Stimulated activated CD8-positive, alpha-beta memory T cell treated with anti-CD3 and anti-CD28 coated beads, Interleukin-12 subunit alpha, Interleukin-12 subunit beta, amount 100 ng/mL, for 4 hours (primary cell): ENCODE measurements at places on chromosomes 3 and 15.
A peak's percentile ranks its signal among the peaks of the same experiment; 100 is the strongest.

GRCh38 chr3:146747928-146748327, 142.8 kb upstream of the PLSCR5 start:
- DNase-seq: no peak

GRCh38 chr3:58129041-58129770, 81.6 kb downstream of the DNASE1L3 start:
- DNase-seq: no peak

- no peak for DNase-seq
Measured at GRCh38 chr15:70234256-70234905, 136.7 kb upstream of the TLE3 start.

DNA sequence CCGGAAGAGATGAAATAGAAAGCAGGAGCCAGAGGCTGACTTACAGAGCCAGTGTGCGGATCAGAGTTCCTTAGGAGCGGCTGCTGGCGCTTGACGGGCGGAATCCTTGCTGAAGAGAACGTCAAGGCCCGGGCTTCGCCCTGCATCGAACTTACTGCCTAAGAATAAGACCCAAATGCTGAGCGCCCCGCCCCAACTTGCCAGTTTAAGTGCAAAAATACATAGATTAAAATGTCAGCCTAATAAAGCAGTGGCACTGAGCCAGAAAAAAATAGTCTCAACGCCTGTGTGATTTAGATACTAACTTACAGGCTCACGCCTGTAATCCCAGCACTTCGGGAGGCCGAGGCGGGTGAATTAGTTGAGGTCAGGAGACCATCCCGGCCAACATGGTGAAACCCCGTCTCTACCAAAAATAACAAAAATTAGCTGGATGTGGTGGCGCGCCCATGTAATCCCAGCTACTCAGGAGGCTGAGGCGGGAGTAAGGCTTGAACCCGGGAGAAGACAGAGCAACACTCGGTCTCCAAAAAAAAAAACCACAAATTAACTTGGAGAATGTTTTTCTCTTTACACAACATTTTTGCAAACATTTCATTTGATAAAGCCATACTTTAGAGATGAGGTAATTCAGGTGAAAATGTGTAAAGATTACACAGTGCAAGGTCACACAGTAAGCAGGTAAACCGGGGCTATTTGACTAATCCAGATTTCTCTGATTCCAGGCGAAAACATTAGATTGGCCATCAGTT, 1.2 kb upstream of the UBP1 start:
- no peak for DNase-seq

DNA sequence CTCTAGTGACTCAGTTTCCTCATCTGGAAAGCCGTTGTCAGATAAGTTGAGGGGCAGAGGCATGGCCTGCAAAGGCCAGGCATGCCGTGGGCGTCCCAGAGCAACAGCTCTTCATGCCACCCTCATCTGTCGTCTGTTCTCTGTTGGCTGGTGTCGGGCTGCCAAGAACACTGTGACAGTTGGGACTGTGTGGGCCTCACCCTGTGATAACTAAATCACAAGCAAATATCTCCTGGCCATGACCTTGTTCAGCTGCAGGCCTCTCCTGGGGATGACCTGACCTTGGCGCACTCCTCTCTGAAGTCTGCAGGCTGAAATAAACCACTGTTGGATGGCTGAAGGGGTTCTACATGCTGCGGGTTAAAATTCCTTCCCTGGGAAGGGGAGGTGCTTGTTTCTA, 145.9 kb downstream of the SHQ1 start:
- no peak for DNase-seq

DNA sequence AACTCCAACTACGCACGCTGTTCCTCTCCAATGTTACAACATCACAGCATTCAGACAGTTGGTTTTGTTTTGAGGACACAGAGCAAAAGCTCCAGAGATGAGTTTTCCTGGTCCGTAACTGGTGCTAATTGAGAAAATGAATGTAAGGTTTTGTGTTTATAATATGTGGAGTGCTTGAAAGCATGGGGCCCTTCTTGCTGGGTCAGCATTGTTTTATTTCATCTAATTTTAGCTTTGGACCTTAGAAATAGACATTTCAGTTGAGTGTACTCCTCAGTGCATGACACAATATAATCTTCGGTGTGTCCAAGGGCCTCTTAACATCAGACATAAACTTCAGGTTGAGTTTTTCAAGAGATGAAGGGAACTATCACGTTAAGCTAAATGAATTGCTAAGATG, 37.1 kb downstream of the ANAPC13 start:
- DNase-seq: no peak

DNA sequence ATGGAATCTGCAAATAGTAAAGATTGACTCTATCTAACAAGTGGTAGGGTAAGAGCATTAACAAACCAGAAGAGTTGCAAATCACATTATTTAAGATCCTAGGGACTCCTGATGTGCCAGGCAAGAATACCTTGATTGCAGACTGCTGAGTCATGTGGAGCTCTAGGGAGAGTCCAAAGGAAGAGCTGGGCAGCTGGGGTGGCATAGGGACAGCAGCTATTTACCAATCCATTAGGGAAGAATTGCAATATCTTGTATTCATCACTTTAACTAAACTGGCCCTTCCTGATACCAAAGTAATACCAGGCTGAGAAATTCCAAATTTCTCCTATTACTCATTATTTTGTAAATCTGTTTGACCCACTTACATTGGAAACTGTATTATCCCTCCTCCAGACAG, 52.2 kb upstream of the ACP3 start:
- DNase-seq: no peak

GRCh38 chr3:8254489-8254888, 247.1 kb upstream of the LMCD1 start:
- DNase-seq: no peak

DNA sequence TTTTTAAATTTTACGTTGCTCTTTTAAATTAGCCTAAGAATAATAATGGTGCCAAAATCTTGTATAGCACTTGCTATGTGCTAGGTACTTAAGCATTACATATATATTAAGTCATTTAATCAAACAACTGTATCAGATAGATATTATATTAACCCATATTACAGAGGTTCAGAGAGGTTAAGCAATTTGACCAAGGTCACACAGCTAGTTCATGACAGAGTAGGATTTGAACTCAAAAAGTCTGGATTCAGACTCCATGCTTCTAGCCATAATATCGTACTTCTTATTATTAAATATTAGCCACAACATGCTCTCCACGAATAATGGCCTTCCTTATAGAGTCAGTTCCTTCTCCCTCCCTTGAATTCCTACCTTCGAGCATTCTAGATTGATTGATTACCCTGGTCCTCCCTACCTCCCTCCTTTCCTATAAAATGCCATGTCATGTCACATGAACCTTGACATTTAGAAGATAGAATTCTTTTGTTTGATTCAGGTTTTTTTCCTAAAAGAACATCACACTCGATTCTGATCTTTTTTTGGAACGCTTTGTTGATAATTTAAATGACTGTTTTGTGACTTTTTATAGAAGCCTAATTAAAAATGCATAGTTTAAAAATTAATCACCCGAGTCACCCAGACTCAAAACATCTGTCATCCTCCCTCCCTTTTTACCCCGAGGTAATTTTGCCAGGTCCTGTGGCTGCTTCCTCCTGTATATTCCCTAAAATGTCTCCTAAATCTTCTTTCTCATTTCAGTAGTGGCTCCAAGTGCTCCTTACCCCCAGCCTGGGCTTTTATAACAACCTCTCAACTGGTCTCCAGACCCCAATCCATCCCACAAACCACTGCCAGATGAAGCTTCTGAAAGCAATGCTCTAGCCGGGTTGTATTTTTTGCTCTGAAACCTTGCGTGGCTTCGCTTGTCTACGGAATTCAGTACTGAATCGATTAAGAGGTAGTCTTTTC, 8.5 kb upstream of the PSMD6 start:
- no peak for DNase-seq

DNA sequence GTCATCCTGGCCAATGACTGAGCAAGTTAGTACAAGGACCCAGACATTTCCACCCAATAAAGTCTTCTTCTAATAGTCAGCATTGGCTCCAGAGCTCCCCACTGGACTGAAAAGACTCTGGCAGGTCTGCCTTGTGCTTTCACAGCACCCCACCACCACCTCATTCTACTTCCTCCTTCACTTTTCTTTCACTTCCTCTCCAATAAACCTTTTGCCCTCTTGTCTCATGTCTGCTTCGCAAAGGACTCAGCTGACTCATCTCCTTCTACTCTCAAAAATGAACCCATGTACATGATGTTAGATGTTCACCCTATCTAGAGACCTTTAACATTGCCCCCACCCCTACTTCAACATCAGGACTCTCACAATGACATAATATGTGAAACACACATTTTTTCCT, 181.0 kb upstream of the PPP2R3A start:
- DNase-seq: no peak

- no peak for DNase-seq
Measured at GRCh38 chr3:102024270-102024904, 175.1 kb downstream of the NFKBIZ start.

DNA sequence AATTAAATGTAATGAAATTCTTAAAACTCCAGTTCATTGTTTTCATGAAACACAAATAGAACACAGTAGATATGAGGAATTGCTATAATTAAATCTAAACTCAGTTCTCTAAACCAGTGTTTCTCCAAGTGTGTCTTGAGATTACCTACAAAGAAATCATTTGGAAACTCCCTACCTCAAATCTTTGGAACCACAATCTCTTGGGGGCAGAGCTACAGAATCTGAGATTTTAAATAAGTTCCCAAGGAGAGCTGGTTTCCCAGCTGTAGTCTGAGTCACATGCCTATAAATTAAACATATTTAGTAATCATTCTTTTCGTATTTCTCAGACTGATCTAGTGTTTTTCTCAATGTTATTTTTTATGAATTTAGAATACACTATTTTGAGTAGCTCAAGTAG, 17.0 kb upstream of the ACTC1 start:
- no peak for DNase-seq

GRCh38 chr15:26561896-26562295, 211.0 kb downstream of the GABRB3 start:
- DNase-seq: no peak

- DNase-seq: no peak
Measured at GRCh38 chr3:190369668-190370295, 18.2 kb upstream of the CLDN16 start.

- no peak for DNase-seq
Measured at GRCh38 chr3:184785890-184786279, 26.1 kb upstream of the VPS8 start.

GRCh38 chr15:93948726-93949125, 282.6 kb upstream of the MCTP2 start:
- DNase-seq: no peak

- DNase-seq: no peak
Measured at GRCh38 chr3:29515451-29515850, 234.6 kb downstream of the RBMS3 start.

DNA sequence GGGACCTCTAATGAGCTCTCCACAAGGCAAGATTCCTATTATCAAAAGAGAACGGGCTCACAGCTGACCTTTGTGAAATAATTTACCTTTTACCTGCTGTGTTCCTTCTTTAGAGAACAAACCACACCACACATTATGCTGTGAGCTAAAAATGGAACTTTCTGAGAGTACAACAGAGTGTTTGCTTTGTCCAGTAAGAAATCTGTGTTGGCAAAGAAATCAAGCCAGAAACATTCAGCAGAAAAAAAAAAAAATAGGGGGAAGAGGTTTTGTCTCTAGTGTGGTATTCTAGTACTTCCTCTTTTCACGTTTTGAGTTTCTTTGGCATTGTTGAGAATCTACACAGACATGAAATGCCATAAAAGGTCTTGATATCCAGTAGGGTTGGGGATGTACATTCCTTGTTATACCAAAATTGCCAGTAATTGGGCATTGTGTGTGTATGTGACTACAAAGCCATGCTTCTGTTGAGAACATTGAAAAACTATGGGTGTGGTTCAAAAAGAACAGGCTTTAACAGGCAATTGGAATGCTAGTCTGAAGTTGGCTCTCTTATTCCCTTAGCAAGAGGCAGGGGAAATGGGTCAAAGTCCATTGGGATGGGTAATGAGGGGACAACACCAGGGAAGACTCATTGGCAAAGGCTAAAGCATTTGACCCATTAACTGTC, 273.5 kb downstream of the NEK10 start:
- no peak for DNase-seq

DNA sequence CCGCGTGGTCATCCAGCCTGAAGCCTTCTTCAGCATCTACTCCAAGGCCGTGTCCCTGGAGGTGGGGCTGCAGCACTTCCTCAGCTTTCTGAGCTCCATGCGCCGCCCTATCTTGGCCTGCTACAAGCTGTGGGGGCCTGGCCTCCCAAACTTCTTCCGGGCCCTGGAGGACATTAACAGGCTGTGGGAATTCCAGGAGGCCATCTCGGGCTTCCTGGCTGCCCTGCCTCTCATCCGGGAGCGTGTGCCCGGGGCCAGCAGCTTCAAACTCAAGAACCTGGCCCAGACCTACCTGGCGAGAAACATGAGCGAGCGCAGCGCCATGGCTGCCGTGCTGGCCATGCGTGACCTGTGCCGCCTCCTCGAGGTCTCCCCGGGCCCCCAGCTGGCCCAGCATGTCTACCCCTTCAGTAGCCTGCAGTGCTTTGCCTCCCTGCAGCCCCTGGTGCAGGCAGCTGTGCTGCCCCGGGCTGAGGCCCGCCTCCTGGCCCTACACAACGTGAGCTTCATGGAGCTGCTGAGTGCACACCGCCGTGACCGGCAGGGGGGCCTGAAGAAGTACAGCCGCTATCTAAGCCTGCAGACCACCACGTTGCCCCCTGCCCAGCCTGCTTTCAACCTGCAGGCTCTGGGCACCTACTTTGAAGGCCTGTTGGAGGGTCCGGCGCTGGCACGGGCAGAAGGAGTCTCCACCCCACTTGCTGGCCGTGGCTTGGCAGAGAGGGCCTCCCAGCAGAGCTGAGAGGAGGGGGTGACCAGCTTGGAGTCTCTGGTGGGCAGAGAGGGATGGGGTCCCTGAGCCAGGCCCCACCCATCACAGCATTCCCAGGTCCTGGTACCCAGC, 37.9 kb downstream of the GOLGA6A start:
- DNase-seq: no peak

GRCh38 chr15:90994059-90994416, 297 bp downstream of the PRC1 start:
- peak; percentile 0 for DNase-seq

DNA sequence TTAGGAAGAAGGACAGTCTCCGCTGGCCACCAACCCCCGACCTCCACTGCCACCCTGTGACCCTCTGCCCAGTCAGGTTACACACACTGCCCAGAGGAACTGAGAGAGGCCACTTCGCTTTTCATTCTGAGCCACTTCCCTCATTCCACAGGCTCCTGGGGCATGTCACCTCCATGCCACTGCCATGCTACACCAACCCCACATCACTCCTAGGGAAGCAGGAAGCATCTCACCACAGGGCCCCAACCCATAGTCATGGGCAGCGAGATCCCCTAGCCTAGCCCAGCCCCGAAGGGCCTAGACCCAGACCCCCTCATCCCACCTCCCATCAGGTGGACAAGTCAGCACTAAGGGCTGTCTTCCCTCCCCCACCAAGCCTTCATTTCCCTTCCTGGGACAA, 1.4 kb downstream of the PLCB2 start:
- DNase-seq: no peak

DNA sequence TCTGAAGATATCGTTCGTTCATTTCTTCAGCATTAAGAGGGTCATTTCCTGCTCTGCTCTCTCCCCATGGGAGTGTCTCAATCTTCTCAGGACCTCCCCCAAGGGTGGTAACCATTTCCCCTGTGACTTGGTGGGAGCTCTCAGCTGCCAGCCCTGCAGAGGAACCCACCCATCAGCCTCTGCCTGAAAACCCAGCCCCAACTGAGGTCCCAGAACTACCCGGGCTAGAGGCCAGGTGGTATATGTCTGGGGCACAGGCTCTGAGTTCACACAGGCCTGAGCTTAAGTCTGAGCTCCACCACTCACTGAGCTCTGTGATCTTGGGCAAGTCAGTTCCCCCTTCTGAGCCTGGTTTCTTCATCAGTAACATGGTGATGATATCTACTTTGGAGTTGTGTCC, 10.0 kb upstream of the ATP2B2 start:
- DNase-seq: no peak

- DNase-seq: no peak
Measured at GRCh38 chr3:128906804-128907525, 27.5 kb downstream of the ACAD9 start.
